Smooth muscle cell of bladder (primary cell): ENCODE measurements at places on chromosomes 3 and 15. TPM values are rescaled to one million over a fixed set of nuclear protein-coding genes. Genes with fewer than 3 reads are reported as not detected.

Gene ZFAND6
- 121 and 130 TPM in 2 replicates for total RNA-seq

Gene PRSS50
- total RNA-seq = not detected in 2 replicates

Gene C3orf70
- total RNA-seq = 0.09 and 0.14 TPM in 2 replicates

Gene ANKRD63
- total RNA-seq = not detected in 2 replicates

Gene CHRD
- 1.4 and 1.9 TPM in 2 replicates for total RNA-seq

Gene MAPKBP1
- 11.7 and 19.5 TPM in 2 replicates for total RNA-seq

Gene GOLGA6A
- total RNA-seq = 0.14 TPM in 1 of 2 replicates, not detected in the other

Gene BFSP2
- not detected in 2 replicates for total RNA-seq

Gene NANOGP8
- 0.14 TPM in 1 of 2 replicates, not detected in the other for total RNA-seq

Gene TRIM42
- total RNA-seq = not detected in 2 replicates

Gene TF
- 0.28 TPM in 2 replicates for total RNA-seq

Gene PPP1R14D
- total RNA-seq = not detected in 2 replicates

Gene MON1A
- 7.4 and 11.3 TPM in 2 replicates for total RNA-seq

Gene MFSD1
- total RNA-seq = 99.7 and 130 TPM in 2 replicates

Gene MYZAP
- total RNA-seq = under 0.01 and 0.18 TPM in 2 replicates

Gene SLC28A1
- not detected in 2 replicates for total RNA-seq

Gene DCBLD2
- total RNA-seq = 78.8 and 126 TPM in 2 replicates

Gene GASK1A
- 0.85 and 2.2 TPM in 2 replicates for total RNA-seq

Gene STAC
- 1.7 and 3.8 TPM in 2 replicates for total RNA-seq

Gene COMMD4
- total RNA-seq = 66.2 and 83.5 TPM in 2 replicates

Gene HCN4
- not detected in 2 replicates for total RNA-seq

Gene ADCY5
- 0.28 and 0.46 TPM in 2 replicates for total RNA-seq

Gene GOLGA8N
- total RNA-seq = 3.1 and 4.4 TPM in 2 replicates

Gene ISLR2
- under 0.01 and 0.28 TPM in 2 replicates for total RNA-seq

Gene GPR87
- total RNA-seq = under 0.01 TPM in 1 of 2 replicates, not detected in the other

Gene OIP5
- total RNA-seq = 0.43 and 0.74 TPM in 2 replicates

Gene FMN1
- 0.43 and 1.0 TPM in 2 replicates for total RNA-seq

Gene GRIP2
- total RNA-seq = 0.55 and 0.71 TPM in 2 replicates

Gene GP9
- total RNA-seq = not detected in 2 replicates

Gene CIB2
- total RNA-seq = 2.0 and 2.4 TPM in 2 replicates

Gene SI
- not detected in 2 replicates for total RNA-seq

Gene PAQR9
- total RNA-seq = 0.18 TPM in 1 of 2 replicates, not detected in the other

Gene ITIH3
- total RNA-seq = 0.09 and 0.28 TPM in 2 replicates

Gene C2CD4B
- total RNA-seq = 0.28 TPM in 1 of 2 replicates, not detected in the other

Gene HYKK
- total RNA-seq = 2.1 and 2.5 TPM in 2 replicates

Gene ARID3B
- total RNA-seq = 0.71 and 1.4 TPM in 2 replicates

Gene CAPN3
- 1.6 and 1.7 TPM in 2 replicates for total RNA-seq

Gene AGTR1
- 1.3 and 2.9 TPM in 2 replicates for total RNA-seq

Gene GAP43
- total RNA-seq = 0.14 and 0.28 TPM in 2 replicates

Gene ASB14
- total RNA-seq = under 0.01 TPM in 1 of 2 replicates, not detected in the other

Gene MAP6D1
- 0.57 and 1.6 TPM in 2 replicates for total RNA-seq

Gene NDN
- 41.5 and 66.6 TPM in 2 replicates for total RNA-seq

Gene GOLGA6L6
- not detected in 2 replicates for total RNA-seq

Gene GOLGA8R
- total RNA-seq = 2.1 and 3.1 TPM in 2 replicates

Gene PP2D1
- not detected in 2 replicates for total RNA-seq

Gene CLDN16
- total RNA-seq = under 0.01 TPM in 1 of 2 replicates, not detected in the other

Gene MCF2L2
- total RNA-seq = 0.14 and 0.37 TPM in 2 replicates

Gene ITIH1
- 0.14 and 0.18 TPM in 2 replicates for total RNA-seq

Gene SLC12A1
- not detected in 2 replicates for total RNA-seq

Gene PLCH1
- under 0.01 TPM in 2 replicates for total RNA-seq

Gene CP
- total RNA-seq = 1.1 and 1.8 TPM in 2 replicates

Gene FGD5
- total RNA-seq = 0.14 and 0.37 TPM in 2 replicates

Gene GOLGA8T
- total RNA-seq = 0.14 TPM in 1 of 2 replicates, not detected in the other

Gene LRRIQ4
- total RNA-seq = not detected in 2 replicates

Gene STAB1
- total RNA-seq = 0.57 and 4.5 TPM in 2 replicates
